ENCODE measurements at places on chromosomes 2 and 18. TPM values are rescaled to one million over a fixed set of nuclear protein-coding genes. Genes with fewer than 3 reads are reported as not detected.
A peak's percentile ranks its signal among the peaks of the same experiment; 100 is the strongest.

- DNase-seq = no peak
Measured at GRCh38 chr2:179913809-179914208, 52.4 kb upstream of the ZNF385B start.

GRCh38 chr2:42962508-42962953, 170.1 kb upstream of the HAAO start:
- DNase-seq = peak; percentile 66

DNA sequence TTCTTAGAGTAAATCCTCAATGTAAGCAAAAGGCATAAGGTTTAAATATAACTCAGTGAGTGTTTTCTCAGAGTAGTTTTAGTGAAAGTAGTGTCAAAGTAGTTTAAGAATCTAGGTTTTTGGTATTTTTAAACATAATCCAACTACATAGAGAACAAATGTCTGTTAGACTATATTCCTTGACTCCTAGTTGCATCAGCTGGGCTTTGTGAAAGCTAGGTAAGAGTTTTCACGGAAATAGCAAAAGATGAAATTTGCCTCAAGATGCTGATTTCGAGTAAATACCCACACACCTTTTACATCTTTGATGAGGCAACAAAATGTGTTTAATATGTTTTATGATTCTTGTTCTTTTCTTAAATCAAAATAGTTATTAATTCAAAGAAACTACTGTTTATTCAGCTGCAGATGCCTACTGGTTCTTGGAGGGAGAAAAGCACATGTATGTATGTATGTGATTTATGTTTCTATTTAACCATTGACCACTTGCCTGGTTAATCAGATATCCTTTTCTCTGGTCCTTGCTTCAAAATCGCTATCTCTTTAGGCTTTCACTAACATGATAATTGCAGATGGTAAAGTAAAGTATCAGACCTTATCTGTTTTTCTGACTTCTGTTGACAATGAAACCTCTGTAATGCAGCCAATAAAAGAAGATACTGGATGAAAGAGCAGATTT, 117.4 kb upstream of the NOSTRIN start:
- no peak for DNase-seq

GRCh38 chr2:75606761-75607399, 39.7 kb upstream of the MRPL19 start:
- DNase-seq = peak; percentile 55

TRIM43 gene
- total RNA-seq = not detected

VWA3B gene
- total RNA-seq = not detected

GRCh38 chr2:7612969-7613368, 695.8 kb downstream of the RNF144A start:
- DNase-seq = peak; percentile 38

DNA sequence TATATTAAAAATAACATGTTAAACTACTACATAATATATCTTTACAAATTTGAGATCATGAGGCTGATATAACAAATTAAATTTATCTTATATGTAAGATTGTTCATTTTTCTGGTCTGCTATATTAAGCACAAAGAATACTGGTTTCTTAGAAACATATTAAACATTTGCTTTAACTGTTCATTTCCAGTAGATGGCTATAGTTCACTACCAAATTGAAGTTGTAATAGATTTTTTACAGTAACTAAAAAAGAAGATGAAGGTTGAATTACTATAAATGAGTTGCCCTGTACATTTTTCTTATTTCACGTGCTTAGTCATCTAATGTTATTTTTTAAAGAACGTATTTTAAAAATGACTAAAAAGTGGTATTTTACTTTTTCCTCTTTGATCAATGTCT, 57.0 kb downstream of the ZNF407 start:
- peak; percentile 66 for DNase-seq

BMP10 gene
- not detected for total RNA-seq

DNA sequence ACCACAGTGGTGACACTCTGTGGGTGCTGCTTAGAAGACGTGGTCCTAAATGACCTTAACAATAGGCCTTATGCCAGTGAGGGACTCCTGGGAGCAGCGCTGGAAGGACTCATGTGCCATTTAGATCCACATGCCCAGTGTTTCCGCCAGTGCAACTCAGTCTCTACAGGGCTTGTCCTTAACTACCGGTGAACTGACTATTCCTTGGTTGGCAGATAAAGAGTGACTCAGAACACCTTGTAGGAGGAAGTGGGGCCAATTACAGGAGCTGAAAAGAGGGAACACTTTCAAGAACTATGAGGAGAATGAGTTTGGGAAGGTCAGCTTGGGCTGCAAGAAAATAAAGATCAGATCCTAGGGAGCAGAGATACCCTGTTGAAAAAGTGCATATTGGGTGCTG, 1.8 kb upstream of the CDK5R2 start:
- DNase-seq = no peak

DNA sequence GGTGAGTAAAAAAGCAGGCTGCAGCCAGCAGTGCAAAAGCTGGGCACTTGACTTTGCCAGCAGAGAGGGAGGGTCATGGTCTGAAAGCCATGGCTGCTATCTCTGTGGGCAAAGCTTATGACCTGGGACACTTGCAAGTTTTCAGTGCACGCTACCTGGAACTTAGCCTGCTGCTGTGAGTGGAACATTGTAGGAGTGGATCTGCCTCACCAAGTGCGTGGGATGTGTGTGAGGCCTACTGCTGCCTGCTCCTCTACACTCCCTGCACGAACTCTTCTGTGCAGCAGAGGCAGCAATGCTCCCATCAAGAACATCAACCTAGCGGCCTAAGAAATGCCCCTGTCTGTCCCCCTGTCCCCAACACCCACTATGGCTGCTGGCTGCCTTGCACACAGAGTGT, 344.1 kb upstream of the REG3G start:
- no peak for DNase-seq

DNA sequence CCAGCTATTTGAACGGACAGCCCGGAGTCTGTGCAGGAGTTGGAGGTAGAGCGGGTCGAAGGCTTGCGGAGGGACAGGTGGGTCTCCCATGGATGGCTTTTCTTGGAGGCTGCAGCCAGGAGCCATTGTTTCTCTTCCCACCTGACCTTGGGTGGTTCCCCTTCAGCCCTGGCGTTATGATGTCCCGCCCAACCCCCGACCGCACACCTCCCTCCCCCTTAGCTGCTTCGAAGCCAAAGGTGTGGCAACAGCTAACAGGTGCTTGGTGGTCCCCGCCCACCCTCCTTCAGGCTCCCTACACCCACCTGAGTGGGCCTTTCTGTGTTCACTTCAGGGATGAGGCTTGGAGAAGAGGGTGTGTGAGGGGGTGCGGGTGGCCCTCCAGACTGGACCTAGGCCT, 62.7 kb downstream of the HPCAL1 start:
- no peak for DNase-seq

DNA sequence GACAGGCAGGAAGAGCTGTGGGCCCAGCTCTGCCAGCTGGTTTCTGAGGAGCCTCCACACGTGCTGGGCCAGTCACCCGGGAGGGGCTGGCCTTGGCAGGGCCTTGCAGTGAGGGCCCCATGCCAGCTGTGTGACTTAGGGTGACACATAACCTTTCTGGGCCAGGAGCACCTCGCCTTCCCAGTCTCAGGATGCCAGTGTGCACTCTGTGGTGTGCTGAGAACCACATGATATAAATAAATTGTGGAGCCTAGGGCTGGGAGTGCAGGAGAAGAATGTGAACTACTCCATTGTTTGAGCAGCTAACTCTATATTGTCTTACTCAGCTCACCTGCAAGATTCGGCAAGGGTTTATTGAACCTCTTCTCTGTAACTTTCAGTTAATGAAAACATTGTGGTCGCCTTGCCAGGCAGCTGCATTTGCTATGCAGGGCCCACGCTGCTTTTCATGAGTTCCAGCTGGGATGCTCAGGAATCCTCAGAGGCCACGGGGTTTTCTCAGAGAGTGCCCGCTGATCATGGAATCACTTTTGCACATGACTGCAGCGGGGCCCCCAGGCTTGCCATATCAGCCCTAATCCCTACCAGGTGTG, 222.3 kb downstream of the SH3RF3 start:
- peak; percentile 74 for DNase-seq

LAMA1 gene
- total RNA-seq = 30.1 TPM

TEX44 gene
- not detected for total RNA-seq

DNA sequence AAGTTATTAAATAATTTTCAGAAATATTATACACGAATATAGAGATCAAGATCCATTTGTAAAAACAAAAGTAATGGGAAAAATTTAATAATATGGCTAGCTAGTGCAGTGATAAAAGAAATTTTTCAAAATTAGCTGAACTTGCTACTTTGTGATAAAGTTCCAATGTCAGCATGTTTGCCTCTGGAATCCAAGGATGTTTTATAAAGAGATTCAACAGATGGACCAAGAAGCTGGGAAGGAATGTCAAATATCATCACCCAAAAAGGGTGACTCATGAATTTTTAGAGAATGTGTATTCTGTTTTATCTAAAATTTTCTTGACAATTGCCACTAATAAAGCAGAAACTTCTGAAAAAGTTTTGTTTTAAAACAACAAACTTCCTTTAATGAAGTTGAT, 95.3 kb downstream of the FSIP2 start:
- no peak for DNase-seq

GKN1 gene
- not detected for total RNA-seq

KIF1A gene
- under 0.01 TPM for total RNA-seq

DNA sequence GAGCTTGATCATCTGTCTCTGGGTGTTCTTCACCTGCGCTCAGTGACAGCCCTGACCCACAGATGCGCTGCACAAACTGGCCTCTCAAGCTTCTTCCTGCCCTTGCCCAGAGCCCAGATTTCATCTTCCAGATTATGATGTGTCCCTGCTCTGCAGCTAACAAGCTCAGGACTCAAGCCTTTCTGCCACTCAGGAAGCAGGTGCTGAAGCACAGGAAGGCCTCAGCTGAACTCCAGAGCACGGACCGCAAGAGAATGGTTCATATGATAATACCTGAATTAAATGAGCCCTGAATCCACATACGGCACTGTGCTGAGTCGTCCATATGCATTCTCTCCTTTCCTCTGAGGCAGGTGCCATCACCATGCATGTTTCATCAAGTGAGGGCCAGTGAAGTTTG, 3.8 kb downstream of the CD207 start:
- no peak for DNase-seq

GRCh38 chr2:215984661-215985060, 28.7 kb downstream of the MREG start:
- no peak for DNase-seq

TWSG1 gene
- total RNA-seq = 157 TPM

CCDC148 gene
- 9.1 TPM for total RNA-seq

LONRF2 gene
- 1.8 TPM for total RNA-seq

DNA sequence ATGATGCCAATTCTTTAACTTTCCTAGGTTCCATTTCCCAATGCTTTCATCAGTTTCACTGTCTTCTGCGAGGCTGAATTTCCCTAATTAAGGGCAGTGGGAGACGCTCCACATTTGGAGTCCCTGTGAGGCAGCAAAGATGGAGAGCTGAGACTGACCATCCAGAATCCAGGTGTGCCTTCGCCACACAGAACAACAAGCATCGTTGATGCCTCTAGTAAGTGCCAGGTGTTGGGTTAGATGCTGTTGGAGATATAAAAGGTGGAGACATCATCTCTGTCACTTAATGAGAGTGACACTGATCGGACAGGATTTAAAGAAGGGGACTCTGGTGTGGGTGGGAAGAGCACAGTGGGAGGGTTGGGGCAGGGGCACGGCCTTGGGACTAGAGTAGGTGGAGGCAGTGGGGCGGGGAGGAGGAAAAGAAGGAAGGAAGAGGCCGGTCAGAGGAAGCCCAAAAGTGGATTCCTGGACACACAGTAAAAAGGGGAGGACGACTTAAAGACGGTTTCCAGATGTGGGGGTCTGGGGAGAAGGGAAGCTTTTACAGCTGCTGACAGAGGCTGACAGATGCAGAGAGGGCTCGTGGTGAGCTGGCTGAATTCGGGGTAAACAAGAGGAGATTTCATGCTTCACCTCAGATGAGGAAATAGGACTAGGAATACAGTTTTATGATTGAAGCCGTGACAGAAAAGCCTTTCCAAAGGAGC, 113.0 kb downstream of the BCL2 start:
- DNase-seq = no peak

DNA sequence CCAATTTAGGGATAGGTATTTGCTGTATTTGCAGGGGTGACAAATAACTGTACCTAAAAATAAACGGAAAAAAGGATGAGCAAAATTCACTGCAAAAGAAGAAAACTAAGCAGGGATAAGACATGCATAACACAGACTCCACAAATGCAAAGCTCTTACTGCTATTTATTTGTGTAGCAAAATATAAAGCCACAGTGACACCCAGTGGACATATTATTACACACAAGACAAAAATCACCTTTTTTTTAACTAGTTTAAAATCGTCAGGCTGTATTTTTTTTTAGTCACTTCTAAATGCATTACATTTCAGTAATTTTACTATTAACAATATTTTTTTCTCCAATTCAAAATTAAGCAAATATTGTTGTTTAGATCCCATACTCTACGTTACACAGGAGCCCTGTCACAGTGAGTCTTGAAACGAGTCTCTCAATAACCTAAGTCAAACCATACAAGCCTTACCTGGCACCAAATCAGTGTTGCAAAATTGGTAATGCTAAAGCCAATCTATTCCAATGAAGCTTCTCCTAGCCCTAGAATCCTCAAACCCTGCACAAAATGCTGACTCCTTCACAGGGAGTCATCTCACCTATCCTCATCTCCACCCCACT, 23.7 kb downstream of the METTL4 start:
- DNase-seq = peak; percentile 86

DNA sequence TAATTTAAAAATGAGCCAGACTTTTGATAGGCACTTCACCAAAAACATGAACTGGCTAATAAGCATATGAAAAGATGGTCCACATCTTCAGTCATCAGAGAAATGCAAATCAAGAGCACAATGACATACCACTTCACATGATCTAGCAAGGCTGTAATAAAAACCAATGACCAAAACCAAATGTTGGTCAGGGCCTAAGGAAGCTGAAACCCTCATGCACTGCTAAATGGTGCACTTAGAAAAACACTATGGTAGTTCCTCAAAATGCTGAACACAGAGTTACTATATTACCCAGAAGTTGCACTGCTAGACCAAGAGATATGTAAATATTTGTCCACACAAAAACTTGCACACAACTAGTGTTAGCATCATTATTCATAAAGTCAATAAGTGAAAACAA, 504.9 kb upstream of the SOX11 start:
- no peak for DNase-seq

DNA sequence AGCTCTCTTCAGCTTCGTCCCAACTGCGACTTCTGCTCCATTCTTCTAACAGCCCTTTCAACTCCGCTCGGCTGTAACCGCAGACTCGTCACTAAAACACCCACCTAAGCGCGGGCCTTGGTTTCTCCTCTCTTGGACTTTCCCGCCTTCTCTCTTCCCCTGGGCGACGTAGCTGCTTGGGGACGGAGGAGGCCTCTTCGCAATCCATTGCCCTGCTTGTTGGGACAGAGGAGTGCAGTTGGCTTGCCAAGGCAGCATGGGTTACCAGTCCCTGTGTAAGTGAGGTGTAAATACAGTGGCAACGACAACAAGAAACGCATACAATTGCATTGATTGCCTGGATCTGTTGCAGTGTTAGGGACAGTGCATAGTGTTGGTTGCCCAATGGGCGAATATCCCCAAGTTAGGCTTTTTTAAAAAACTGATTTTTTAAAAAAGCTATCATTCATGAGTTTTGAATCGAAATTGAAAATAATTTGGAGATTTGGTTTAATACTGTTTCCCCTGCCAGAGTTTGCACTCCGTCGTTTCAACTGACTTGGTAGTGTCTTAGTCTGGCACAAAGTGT, 484 bp upstream of the DARS1 start:
- no peak for DNase-seq

TUBA3E gene
- total RNA-seq = not detected
